ENCODE measurements at places on chromosomes 16 and 17.

DNA sequence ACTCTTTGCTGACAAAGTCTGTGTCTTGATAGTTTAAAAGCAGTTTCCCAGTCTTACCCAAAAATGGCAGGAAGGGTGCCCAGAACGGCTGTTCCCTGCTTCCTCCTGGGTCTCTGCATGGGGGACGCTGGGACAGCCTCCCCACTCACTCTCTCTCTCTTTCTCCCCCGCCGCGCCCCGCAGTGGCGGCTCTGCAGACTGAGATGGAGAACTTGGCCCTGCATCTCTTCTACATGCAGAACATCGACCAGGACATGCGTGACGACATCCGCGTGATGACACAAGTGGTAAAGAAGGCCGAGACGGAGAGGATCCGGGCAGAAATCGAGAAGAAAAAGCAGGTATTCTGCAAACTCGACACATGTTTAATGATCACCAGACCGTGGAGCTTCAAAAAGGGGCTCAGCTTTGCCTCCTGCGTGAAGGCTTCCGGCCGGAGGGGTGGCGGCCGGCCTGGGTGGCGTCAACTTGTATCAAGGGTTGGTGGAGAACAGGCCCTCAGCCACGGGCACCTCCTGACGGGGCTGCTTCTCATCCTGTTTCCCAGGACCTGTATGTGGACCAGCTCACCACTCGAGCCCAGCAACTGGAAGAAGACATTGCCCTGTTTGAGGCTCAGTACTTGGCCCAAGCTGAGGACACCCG, 22.0 kb downstream of the CCDC40 start:
- DNase-seq: no peak

GRCh38 chr16:8047736-8048135, 542.6 kb downstream of the TMEM114 start:
- DNase-seq: no peak

- DNase-seq: no peak
Measured at GRCh38 chr16:89050868-89051311, 42.8 kb upstream of the ACSF3 start.

- no peak for DNase-seq
Measured at GRCh38 chr16:3689731-3690130, 27.6 kb downstream of the TRAP1 start.

- DNase-seq: peak; percentile 51
Measured at GRCh38 chr17:76909971-76910760, 42.0 kb downstream of the MGAT5B start.

DNA sequence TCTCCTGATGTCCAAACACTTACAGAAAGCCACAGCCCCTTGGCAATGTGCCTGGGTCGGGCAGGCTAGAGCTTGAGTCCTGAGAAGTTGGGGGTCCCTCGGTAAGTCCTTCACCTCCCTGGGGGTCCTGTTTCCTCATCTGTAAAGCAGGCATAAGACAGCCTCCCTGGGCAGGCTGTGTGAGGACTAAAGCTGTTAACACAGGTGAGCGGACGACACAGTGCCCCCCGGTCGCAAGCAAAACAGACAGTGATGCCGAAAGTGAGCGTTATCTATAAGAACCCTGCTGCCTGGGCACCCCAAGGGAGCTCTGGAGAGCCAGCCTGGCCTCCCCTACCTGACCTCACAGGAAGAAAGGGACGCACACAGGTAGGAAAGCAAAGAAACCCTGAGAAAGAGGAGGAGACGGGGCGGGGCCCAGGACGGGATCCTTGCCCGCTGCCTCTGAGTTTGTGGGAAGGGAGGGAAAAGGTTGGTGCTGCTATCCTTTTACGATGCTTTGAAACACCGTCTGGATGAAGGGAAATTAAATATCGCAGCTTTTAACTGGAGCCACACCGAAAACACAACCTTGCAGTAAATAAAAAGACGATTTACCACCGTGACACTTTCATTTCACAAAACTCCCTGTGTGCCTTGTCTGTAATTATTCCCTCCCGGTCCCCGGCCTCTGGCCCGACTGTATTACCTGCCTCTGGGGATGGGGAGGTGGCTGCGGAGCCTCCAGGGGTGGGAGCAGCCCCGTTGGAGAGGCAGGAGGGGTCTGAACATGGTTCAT, 67.1 kb downstream of the ENGASE start:
- no peak for DNase-seq

- DNase-seq: no peak
Measured at GRCh38 chr17:67132366-67132765, 88.0 kb downstream of the CACNG1 start.

- no peak for DNase-seq
Measured at GRCh38 chr16:30041841-30042240, 10.8 kb upstream of the TLCD3B start.

GRCh38 chr16:47204736-47205504, 61.2 kb upstream of the NETO2 start:
- no peak for DNase-seq

DNA sequence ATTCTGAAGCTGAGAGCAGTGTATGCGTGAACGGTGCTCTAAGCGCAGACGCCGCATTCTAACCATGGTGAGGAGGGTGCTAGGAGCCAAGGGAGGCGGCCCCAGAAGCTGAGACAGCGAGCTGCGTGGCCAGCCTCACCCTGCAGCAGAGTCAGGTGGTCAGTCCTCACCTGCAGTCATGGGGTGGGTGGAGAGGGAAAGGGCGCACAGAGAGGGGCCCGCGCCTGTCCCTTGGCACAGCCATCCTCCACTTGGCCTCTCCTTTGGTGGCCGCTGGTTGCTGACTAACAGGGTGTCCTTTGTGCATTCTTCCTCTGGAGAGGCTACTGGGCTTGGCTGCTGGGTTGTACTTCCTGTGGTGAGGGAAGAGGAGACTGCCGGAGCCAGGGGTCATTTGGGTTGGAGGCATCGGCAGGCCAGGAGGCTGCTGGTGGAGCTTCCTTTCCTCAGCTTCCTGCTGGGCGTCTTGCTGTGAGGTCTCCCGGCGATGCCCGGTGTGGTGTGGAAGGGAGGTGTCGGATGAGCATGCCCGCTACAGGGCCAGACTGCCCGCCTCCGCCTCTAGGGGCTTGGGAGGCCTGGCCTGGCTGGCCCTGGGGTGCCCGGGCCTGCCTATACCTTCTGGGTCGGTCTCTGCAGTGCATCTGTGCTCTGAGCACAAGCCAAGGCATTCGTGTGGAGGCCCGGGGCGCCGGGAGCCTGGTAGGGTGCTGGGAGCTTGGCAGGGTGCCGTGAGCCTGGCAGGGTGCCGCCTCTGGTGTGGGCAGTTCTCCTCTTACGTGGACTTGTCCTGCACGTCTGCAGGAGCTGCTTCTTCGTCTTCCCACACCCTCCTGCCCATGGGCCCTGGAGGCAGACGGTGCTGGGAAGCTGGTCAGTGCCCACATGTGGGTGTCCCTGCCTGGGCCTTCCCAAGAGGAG, 17.4 kb downstream of the RNF213 start:
- DNase-seq: no peak

GRCh38 chr17:72090108-72090507, 30.7 kb upstream of the SOX9 start:
- DNase-seq: no peak

- peak; percentile 38 for DNase-seq
Measured at GRCh38 chr17:70144260-70144846, 25.0 kb upstream of the KCNJ2 start.

Data from hindlimb muscle (tissue), 1 donor.